ENCODE measurements at places on chromosomes 4 and X. TPM values are rescaled to one million over a fixed set of nuclear protein-coding genes. Genes with fewer than 3 reads are reported as not detected.

DNA sequence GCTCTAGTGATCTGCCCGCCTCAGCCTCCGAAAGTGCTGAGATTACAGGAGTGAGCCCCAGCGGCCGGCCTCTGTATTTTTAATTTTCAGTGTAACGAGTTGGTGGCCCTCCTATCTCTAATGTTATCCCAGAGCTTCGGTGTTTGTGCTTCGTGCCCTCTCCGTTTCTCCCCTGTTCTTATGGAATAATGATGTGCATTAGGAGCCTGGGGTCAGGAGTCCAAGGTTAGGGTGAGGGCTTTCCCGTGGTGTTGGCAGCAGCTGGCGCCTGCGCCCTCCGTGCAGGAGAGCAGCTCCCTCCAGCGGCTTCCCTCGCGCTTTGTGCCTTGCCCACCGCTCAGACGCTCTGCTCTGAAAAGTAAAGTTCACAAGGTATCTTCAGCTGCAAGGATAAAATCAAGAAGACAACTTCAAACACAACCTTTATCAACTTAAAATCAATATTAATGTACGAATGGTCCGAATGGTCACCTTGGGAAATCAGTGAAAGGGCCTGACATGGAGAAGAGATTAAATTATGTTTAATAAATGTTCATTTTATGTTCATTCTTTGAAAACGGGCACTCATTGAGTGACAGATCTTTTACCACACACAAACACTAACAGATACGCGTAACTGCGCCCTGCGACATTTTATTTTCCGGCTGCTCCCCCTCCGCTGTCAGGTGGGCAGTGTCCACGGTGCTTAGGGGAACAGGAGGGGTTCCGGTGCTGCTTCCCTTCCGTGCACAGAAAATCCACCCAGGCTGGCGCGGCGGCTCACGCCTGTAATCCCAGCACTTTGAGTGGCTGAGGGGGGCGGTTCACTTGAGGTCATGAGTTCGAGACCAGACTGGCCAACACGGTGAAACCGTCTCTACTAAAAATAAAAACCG is 62.4 kb downstream of the TRAPPC11 start:
- peaks cover 12% of the 10 kb centered on the region for H3K4me1 ChIP-seq
- H3K27me3 ChIP-seq, result peaks cover 7% of the 10 kb centered on the region

DNA sequence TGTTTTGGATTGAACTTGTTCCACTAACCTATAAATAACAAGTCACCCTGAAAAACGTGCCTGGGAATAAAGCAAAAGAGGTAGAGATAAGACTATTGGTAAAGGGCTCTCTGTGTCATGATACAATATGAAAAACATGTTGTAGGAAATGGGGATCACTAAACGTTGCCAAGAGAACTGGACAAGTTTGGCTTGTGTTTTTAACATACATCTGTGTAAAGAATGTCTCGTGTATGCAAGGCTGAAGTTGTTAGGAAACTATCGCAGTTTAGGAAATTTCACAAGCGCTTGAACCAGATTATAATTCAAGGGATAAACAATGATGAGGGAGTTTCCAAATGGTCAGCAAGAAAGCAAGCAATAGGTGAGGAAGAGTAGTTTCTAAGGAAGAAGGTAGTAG is 655.8 kb downstream of the PCDH7 start:
- H3K4me3 ChIP-seq, result no peak overlapping the region
- no peak for DNase-seq
- no peak overlapping the region for H3K27ac ChIP-seq

Gene SLC49A3
- not detected for total RNA-seq

Gene CLIC2
- not detected for total RNA-seq

- DNase-seq, result no peak
- no peaks in the 10 kb centered on the region for H3K4me1 ChIP-seq
- no peaks in the 10 kb centered on the region for H3K27me3 ChIP-seq
Observed at GRCh38 chr4:148955564-148956297, 513.5 kb upstream of the NR3C2 start.

DNA sequence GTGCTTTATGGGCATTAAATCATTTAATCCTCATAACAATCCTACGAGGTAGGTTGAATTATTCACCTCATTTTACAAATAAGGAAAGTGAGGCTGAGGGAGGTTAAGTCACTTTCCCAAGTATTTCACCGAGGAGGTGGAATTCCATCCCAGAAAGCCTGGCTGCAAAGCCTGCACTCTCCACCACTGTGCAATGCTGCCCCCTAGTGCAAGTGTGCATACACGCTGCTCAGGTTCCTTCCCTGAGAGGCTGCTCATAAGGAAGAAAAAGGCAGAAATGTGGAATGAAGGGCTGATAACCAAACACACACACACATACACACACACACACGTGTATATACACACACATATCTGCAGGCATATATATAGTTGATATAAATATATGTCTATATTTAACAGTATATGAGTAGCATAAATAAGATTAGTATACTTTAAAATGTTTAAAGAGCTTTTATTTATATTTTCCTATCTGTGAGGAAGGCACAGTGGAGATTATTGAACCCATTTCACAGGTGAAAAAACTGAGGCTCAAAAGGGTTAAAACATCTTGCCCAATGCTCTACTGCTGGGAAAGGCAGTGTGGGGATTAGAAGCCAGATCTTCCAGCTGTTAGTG is 714.5 kb upstream of the TENM3 start:
- DNase-seq, result peak; percentile 38
- no peak overlapping the region for H3K4me3 ChIP-seq
- H3K4me1 ChIP-seq, result no peaks in the 10 kb centered on the region
- no peak overlapping the region for H3K27ac ChIP-seq

- H3K4me1 ChIP-seq, result no peaks in the 10 kb centered on the region
- H3K27ac ChIP-seq, result no peak overlapping the region
- H3K36me3 ChIP-seq, result no peaks in the 10 kb centered on the region
- no peak overlapping the region for H3K4me3 ChIP-seq
- H3K27me3 ChIP-seq, result no peaks in the 10 kb centered on the region
- no peak for DNase-seq
Observed at GRCh38 chr4:61407642-61408618, 207.8 kb downstream of the ADGRL3 start.

Gene TMEM154
- total RNA-seq, result 12.2 TPM

Gene CLTRN
- total RNA-seq, result 0.58 TPM

Gene CCSER1
- not detected for total RNA-seq

DNA sequence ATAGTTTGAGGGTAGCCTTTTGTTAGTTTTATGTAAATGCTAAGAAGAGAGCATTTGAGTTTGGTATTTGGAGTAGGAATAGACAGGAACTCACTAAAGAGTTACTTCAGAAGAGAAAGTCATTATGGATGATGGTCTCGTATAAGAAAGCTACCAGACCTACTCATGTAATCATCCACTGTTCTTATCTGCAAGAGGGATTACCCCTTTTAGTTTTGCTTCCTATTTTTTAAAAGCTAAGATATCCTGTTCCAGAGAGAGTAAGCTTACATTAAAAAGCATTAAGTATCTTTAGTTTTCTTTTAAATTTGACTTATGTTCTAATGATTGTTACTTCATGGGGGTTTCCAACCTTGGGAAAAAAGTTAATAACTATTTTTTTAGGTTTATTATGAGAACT is 12.5 kb upstream of the ART3 start:
- peaks cover 42% of the 10 kb centered on the region for H3K4me1 ChIP-seq
- H3K27ac ChIP-seq, result no peak overlapping the region
- no peak overlapping the region for H3K4me3 ChIP-seq
- peaks cover 19% of the 10 kb centered on the region for H3K27me3 ChIP-seq
- no peak for DNase-seq

DNA sequence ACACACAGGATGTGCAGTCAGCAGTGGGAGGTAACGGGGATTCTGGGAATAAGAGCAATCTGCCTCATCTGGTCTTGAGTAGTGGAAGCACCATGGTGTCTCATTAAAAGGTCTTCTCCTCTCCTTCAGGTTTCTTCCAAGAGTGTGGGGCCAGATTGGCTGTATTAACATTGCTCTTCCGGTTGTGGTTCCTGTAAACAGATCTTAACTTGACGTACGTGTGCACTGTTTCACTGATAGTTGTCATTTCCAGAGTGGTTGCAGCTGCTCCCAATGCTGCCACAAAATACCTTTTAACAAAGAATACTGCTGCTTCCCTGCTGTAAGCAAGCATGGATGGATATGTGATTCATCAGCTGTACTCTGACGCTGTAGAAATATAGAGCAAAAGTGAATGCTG is 1443.4 kb upstream of the TENM3 start:
- H3K36me3 ChIP-seq, result no peaks in the 10 kb centered on the region
- H3K4me1 ChIP-seq, result no peaks in the 10 kb centered on the region
- no peak overlapping the region for H3K4me3 ChIP-seq
- H3K27me3 ChIP-seq, result no peaks in the 10 kb centered on the region

- H3K27ac ChIP-seq, result no peak overlapping the region
- DNase-seq, result no peak
- H3K4me1 ChIP-seq, result no peaks in the 10 kb centered on the region
- H3K36me3 ChIP-seq, result no peaks in the 10 kb centered on the region
- H3K4me3 ChIP-seq, result no peak overlapping the region
Observed at GRCh38 chr4:156261230-156261629, 307.6 kb upstream of the CTSO start.

Gene ZNF185
- 1.6 TPM for total RNA-seq

Gene PDLIM3
- total RNA-seq, result not detected
